ENCODE measurements at places on chromosomes 1 and 21.

DNA sequence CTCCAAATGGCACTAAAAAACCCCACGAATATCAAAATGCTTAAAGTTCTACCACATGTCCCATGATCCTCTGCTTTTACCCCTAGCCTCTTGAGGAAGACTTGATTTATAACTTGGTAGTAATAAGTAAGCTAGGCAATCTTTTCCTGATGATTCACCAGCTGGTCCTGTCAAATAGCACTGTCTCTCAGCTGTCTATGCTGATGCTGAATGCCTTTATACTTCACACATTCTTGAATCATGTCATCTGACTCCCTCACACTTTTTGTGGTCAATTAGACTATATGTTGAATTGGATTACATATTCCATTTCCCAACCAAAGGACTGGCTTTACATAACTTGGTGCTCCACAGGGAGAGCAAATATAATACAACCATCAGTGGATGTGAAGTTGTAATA lies 16.6 kb downstream of the C21orf91 start:
- DNase-seq = no peak

DNA sequence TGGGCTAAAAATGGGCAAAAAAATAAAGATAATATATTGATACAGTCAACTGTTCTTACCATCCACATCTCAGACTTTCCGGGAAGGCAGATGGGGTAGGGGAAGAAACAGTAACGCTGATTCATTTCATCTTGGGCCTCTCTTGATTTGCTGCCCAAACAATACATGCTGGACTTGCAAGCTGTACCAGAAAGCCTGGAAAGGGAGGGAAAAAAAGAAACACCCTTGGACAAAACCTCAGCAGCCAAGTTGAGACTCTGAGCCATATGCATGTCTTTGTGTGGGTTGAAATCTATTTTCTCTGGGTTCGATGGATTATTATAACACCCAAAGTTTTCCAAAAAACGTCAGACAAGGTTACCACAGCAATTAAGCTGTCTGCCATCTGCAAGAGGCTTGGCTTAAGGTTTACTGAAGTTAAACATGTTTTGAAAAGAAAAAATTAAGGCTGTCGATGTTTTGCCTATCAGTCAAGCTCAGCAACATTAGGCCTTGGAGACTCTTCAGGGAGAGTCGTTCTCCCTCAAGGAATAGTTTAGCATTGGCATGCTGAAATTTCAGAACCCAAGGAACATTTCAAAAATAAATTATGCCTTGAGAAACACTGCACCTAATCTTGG lies 71.2 kb downstream of the PSMG1 start:
- no peak for DNase-seq

DNA sequence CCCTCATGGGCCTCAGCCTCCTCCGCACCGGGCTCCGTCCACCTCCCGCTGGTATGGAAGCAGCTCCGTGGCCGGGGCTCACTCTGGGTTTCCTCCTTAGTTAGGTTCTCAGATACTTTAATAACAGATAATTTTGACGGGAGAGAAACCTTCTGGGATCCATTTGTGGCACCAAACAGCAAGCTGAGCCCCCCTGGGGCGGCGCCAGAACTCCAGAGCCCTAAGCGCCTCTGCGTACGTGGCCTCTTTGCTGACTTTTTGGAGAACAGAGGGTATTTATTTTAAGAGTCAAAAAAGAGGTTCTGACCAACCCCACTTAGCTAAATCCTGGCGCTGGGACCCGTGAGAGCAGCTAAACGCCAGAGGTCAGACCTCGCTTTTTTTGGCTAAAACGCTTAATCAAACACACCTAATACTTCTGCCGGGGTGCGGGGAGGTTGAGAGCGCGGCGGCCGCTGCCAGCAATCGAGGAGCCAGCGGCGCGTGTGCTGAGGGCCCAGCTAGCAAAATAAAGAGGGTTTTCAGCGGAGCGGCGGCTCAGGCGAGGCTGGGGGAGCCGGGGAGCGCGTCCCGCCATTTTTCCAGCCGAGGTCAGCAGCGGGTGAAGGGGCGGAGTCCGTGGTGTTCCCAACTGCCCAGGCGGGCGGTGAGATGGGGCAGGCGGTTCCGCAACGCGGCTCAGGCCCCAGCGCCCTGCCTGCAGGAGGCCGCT lies 171.7 kb downstream of the PRDM16 start:
- peak; percentile 88 for DNase-seq

GRCh38 chr1:216599851-216600250 lies 123.4 kb downstream of the ESRRG start:
- DNase-seq = no peak
